ENCODE measurements at places on chromosomes 2 and 18. TPM values are rescaled to one million over a fixed set of nuclear protein-coding genes. Genes with fewer than 3 reads are reported as not detected.

- DNase-seq = no peak
Observed at GRCh38 chr18:32093102-32093511, 1.4 kb downstream of the RNF138 start.

GRCh38 chr18:66761166-66761565, 157.3 kb upstream of the CDH19 start:
- no peak for DNase-seq

- DNase-seq = no peak
Observed at GRCh38 chr2:223626716-223627115, 24.6 kb upstream of the SCG2 start.

Gene UGT1A1
- total RNA-seq = not detected

Gene B3GNT2
- 20.1 TPM for total RNA-seq

Gene STK16
- total RNA-seq = 10.7 TPM

Gene SP140
- total RNA-seq = 0.95 TPM
